ENCODE measurements at places on chromosomes 3 and 15. TPM values are rescaled to one million over a fixed set of nuclear protein-coding genes. Genes with fewer than 3 reads are reported as not detected.

CFAP91 gene
- total RNA-seq = 0.58 TPM

IL20RB gene
- total RNA-seq = 1.5 TPM

GRCh38 chr15:54064365-54064764 lies 86.1 kb downstream of the UNC13C start:
- H3K4me3 ChIP-seq = no peak overlapping the region
- H3K27ac ChIP-seq = no peak overlapping the region
- H3K36me3 ChIP-seq = no peaks in the 10 kb centered on the region
- no peak for DNase-seq

DNA sequence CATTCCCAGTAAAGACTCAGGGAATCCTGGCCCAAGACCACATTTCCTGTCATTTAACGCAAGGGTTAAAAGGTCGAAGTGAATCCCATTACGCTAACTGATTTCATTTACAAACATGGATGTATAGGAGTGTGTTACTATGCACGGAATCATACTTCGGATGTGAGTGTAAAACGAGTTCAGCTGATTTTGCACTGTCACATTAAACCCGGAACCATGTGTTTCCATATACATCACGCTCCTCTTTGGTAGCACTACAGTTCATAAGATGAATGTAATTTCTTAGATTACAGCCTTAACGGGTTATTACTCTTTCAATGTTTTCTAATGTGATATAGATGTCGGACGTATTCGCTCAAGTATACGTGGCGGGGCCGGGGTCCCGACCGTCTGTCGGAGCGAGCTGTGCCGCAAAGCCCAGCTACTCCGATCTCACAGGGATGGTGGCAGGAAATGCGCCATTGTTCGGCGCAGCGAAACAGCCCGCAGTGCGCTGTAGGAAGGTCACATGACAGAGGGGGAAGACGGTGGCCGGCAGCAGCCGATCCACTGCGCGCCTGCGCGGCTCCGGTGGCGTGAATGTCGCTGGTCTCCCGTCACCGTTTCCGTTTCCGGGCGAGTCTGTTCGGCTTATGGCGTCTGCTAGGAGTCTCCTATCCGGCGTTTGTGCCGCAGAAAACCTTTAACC lies 97.3 kb downstream of the NPAP1 start:
- peak; percentile 56 for DNase-seq
- no peak overlapping the region for H3K4me3 ChIP-seq
- no peaks in the 10 kb centered on the region for H3K4me1 ChIP-seq
- no peak overlapping the region for H3K27ac ChIP-seq
- no peaks in the 10 kb centered on the region for H3K36me3 ChIP-seq

DNA sequence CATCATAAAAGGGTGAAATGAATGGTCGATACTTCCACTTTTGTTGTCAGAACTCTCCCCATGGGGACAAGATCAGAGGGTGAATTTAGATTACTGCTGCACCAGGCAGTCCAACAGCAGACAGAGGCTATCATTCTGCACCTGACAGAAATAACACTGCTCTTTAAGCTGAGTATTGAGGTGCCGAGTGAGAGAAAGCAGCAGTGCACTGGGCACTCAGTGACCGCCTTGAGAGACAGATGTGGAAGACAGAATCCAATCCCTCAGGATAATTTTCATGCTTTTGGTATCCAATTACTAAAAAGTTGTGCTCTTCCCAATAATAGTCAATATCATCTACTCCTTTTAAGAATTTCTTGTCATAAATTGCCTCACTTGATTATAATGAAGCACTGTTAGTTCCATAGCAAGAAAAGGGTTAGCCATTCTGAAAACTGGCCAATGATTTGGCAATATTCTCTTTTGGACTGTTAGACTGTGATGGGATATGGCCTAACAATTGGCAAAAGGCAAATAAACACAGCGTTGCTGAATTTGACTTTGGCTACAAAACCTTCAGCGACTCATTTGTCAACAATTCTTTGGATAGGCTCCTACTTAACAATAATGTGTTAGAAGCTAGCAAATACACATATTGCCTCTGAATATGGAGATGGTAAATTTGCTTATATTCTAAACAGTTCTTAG lies 5.5 kb downstream of the FGF7 start:
- H3K4me3 ChIP-seq = no peak overlapping the region
- peaks cover 2% of the 10 kb centered on the region for H3K27me3 ChIP-seq
- no peak overlapping the region for H3K27ac ChIP-seq
- DNase-seq = no peak
- no peaks in the 10 kb centered on the region for H3K4me1 ChIP-seq
